Activated CD4-positive, alpha-beta memory T cell treated with anti-CD3 and anti-CD28 coated beads, Interleukin-2, amount 10 ng/mL, durations not matched to agents 7 days and 5 days (primary cell): ENCODE measurements at places on chromosomes 1 and 21.
A peak's percentile ranks its signal among the peaks of the same experiment; 100 is the strongest.

DNA sequence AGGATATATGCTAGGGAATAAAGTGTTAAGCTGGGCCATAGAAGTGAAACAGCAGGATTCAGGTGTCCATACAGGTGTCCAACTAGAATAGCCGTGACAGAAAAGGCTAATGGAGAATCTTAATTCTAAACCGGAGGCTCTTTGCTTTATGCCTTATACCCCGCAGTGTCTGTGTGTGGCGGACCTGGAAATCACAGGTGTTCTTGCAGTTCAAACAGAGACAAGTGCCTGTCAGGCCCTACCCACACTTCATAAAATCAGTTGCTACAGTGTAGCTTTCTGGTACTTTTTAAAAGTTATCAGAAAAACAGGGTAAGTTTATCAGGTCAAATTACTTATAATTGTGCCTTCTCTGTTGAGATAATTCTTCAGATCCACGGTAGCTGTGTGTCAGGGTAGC is 293.9 kb downstream of the LRRC7 start:
- no peak for DNase-seq

- no peak for DNase-seq
Measured at GRCh38 chr1:210072129-210072528, 134.1 kb downstream of the SYT14 start.

- DNase-seq, result peak; percentile 88
Measured at GRCh38 chr21:44454747-44455523, at the start of gene LRRC3. TSS of gene LRRC3 (plus strand) at chr21:44455510. CDS start at chr21:44456645, 1,135 bp downstream.

- DNase-seq, result no peak
Measured at GRCh38 chr1:159030877-159031447, 21.3 kb downstream of the IFI16 start.

DNA sequence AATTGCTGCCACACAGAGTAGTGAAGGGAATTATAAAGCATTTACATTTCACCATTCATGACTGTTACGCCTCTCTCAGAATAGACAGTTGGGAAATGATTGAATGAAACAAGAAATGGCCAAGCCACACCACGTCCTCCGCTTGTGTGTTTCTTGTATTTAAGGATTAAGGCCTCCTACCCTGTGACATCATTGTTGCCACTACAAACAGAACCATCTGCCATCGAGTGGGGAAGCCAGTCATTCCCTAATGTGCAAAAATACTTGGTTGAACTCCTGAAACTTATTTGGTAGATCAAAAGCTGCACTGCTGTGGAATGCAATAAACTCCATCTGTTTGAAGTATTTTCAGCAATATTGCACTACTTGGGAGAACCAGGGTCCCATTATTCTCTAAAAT is 99.0 kb upstream of the C1orf105 start:
- no peak for DNase-seq

DNA sequence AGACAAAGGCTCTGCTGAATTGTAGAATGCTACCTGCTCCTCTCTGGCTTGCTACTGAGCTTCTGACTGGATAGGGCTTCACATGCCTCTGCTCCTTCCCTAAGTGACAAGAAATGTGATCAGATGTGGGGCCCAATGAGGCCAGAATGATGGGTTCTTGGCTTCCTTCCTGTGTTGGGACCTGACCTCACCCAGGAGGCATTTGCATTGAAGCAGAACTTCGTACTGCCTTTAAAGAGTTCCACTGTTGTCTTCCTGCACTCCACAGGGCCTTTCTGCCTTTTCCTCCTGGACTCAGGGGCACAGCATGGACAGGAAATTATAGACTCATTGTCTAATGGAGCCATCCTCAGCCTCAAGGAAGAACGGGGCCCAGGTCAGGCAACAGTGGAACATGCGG is 14.3 kb downstream of the ZNF670 start:
- no peak for DNase-seq

GRCh38 chr21:17118638-17119384 is 394.0 kb upstream of the CXADR start:
- no peak for DNase-seq

- peak; percentile 28 for DNase-seq
Measured at GRCh38 chr1:180155182-180155682, 563 bp downstream of the QSOX1 start.

DNA sequence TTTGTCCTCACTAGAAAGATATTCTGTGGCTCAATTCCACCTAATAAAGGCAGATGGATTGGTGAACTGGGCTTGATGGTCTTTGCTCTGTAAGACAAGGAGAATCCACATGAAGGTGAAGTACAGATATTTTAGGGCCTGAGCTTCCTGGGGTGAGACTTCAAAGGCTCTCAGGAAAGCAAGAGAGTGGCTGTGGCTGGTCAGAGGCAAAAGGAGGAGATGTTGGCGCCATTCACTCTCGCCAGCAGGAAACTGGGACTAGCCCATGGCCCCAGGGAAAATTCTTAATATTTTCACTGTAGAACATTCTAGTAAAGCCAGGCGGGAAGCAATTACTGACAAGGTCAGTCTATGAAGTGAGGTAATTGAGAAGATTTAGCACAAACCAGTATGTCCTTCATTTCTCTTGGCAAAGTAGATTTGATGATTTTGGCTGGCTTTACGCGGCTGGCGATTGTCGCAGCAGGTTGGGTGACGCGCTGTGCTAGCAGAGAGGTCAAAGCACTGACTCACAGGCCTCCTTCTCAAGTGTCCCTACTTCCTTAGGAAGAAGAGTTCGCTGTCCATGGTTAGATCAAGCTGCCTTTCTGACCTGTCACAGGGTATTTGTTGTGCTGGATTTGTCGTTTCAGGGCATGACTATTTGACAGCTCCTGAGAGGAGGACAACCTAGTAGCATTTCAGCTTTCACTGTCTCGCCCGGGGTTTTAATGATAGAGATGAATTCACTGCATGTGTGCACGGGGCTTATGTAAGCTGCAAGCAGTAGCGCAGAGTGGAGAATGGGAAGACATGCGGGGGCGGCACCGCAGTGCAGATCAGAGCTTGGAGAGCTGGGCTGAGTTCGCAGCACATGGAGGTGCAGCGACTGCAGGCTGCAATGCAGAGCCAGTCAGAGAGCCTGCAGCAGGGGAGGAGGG is 32.7 kb downstream of the XCL1 start:
- DNase-seq, result no peak

DNA sequence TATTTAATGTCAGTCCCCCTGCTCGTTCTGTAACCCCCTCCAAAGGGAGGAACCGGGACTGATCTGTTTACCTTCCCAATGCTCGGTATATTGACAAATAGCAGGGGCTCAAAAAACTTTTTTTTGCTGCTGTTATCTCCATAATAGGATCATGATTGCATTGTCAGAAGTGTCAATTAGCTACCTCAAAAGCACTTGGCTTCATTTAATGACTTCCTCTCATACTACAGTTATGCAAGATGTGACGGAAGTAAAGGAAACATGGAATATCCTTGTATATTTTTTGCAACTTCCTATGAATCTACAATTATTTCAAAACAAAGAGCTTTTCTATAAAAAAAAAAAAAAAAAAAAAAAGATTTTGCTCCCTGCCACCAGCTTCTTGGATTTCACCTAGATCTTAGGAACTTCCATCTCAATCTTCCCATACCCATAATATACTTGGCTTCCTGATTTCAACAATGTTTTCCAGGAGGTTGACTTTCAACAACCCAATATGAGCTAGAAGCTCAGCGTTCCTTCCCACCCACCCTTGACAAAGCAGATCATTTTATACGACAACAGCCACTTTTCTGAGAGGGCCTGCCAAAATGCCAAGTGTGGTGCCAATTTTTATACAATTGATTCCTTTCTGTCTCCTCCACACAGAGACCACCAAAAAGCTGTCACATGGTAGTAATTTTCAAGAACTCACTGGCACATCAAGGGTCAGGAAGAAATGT is 71.7 kb downstream of the SETD4 start:
- DNase-seq, result no peak
